ENCODE measurements at places on chromosomes 2 and 18.

- no peak for DNase-seq
Observed at GRCh38 chr2:26400723-26401122, 997 bp upstream of the DRC1 start.

DNA sequence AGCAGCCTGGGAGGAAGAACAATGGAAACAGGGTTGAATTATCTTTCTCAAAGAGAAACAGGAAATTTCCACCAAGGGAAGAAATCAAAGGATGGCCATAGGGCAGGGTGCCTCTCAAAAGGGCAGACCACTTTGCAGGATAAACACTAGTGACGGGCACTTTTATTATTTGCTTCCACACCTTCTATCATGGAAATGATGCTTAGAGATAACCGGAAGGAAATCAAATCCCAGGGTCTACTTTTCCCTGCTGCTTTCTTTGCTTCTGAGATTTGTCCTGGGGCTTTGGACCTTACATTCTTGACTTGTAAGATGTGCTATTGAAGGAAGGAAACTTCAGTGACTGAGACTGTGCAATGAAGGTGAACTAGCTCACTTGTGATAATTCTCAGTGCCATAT is 1.1 kb upstream of the SCN9A start:
- DNase-seq, result no peak

- no peak for DNase-seq
Observed at GRCh38 chr2:144374163-144374661, 145.7 kb downstream of the ZEB2 start.

DNA sequence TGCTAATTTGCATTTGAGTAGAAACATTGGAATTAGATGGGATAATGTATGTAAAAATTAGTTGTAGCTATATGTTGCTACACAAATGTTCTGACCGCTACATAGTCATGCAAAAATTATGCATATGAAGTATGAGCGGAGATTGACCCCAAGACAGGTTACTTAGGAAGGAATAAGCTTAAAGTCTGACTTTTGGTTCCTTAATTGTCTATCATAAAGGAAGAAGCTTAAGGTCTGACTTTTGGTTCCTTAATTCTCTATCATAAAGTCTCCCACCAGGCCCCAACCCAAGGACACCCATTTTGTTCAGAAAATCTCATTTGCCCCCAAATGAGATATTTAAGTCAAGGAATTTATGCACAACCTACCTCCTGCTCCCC is 106.5 kb downstream of the EVA1A start:
- no peak for DNase-seq
